H1 (cell line): ENCODE measurements at places on chromosomes 16 and 17. TPM values are rescaled to one million over a fixed set of nuclear protein-coding genes. Genes with fewer than 3 reads are reported as not detected.

- H3K4me3 ChIP-seq: peak overlapping the region; percentile 65
- DNase-seq: no peak
- H3K4me1 ChIP-seq: no peaks in the 10 kb centered on the region
- no peak overlapping the region for H3K27ac ChIP-seq
- no peaks in the 10 kb centered on the region; the same call in 1 of the 2 replicates for H3K27me3 ChIP-seq
These were observed 850 bp downstream of the PPM1E start for GRCh38 chr17:58756246-58757161.

GRCh38 chr17:77457572-77458201, 316.9 kb downstream of the SEC14L1 start:
- no peak overlapping the region for H3K27ac ChIP-seq
- DNase-seq: no peak

DNA sequence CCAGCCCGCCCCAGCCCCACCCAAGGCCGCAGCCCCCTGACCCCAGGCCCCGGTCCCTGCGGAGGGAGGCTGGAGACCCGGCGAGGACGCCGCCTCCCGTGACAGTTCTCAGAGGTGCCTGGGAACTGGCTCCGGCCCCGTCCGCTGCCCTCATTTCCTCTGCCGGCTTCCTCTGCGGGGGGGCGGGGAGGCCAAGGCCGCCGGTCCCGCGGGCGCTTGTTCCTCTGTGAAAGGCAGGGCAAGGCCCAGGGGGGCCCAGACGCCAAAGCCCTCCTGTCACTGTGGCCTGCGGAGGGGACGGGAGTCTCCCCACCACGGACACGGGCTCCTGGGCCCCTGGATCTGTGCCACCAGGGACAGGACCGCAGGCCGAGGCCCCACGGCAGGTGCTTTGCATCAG, 5.0 kb upstream of the PVALEF start:
- DNase-seq: no peak
- no peaks in the 10 kb centered on the region for H3K36me3 ChIP-seq
- H3K4me1 ChIP-seq: no peaks in the 10 kb centered on the region; the same call in 1 of the 2 replicates
- H3K27me3 ChIP-seq: no peaks in the 10 kb centered on the region; the same call in 1 of the 2 replicates
- no peak overlapping the region for H3K4me3 ChIP-seq

GRCh38 chr16:25494292-25494691, 197.5 kb upstream of the HS3ST4 start:
- no peak overlapping the region for H3K4me3 ChIP-seq
- H3K27me3 ChIP-seq: no peaks in the 10 kb centered on the region
- no peak for DNase-seq
- H3K27ac ChIP-seq: no peak overlapping the region
- no peaks in the 10 kb centered on the region for H3K4me1 ChIP-seq

GRCh38 chr16:57981636-57982035, 10.7 kb upstream of the CNGB1 start:
- H3K27me3 ChIP-seq: peaks cover 2% of the 10 kb centered on the region
- no peak for DNase-seq
- H3K27ac ChIP-seq: no peak overlapping the region
- no peak overlapping the region for H3K4me3 ChIP-seq
- H3K36me3 ChIP-seq: no peaks in the 10 kb centered on the region

GRCh38 chr17:50540560-50541401, 6.2 kb upstream of the SPATA20 start:
- peaks cover 12% of the 10 kb centered on the region for H3K4me1 ChIP-seq
- no peak for DNase-seq
- no peak overlapping the region for H3K27ac ChIP-seq
- no peak overlapping the region for H3K4me3 ChIP-seq

Gene PRR29
- 0.61 and 0.67 TPM in 2 replicates for total RNA-seq
